ENCODE measurements at places on chromosomes 3 and 15. TPM values are rescaled to one million over a fixed set of nuclear protein-coding genes. Genes with fewer than 3 reads are reported as not detected.

DNA sequence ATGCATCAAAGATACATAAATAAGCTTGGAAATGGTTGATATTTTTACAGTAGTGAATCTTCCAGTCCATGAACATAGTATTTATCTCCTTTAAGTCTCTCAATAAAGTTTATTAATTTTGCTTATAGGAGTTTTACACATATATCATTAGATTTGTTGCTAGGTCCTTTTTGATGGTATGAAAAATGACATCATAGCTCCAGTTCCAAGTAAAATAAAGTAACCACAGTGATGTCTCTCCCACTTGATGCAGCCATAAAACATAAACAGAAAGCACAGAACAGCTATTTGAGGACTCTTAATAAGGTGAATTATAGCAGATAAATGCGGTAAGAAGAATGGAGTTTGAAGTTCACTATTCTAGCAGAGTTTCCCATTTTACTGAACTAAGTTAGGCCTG, 20.8 kb downstream of the DMXL2 start:
- DNase-seq = no peak

DNA sequence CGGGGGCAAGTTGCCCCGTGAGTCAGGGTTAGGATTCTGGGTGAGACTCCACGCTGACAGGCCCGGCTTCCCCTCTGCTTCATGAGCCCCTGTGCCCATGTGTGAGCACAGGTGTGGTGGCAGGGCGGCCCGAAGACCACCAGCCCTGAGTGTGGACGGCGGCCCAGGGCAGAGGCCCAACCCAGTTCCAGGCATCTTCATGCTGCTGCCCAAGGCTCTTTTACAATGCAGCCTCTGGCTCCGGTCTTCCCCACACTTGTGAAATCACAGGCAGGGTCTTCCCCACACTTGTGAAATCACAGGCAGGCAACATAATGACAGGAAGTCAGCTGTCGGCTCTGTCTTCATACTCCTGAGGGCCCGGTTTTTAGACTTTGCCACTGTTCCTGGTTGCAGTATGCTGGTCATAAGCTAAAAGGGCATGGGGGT, 78.8 kb downstream of the AAGAB start:
- peak; percentile 35 for DNase-seq

Gene SCN5A
- polyA plus RNA-seq = 0.67 TPM

Gene MUC20
- 1.5 TPM for polyA plus RNA-seq

DNA sequence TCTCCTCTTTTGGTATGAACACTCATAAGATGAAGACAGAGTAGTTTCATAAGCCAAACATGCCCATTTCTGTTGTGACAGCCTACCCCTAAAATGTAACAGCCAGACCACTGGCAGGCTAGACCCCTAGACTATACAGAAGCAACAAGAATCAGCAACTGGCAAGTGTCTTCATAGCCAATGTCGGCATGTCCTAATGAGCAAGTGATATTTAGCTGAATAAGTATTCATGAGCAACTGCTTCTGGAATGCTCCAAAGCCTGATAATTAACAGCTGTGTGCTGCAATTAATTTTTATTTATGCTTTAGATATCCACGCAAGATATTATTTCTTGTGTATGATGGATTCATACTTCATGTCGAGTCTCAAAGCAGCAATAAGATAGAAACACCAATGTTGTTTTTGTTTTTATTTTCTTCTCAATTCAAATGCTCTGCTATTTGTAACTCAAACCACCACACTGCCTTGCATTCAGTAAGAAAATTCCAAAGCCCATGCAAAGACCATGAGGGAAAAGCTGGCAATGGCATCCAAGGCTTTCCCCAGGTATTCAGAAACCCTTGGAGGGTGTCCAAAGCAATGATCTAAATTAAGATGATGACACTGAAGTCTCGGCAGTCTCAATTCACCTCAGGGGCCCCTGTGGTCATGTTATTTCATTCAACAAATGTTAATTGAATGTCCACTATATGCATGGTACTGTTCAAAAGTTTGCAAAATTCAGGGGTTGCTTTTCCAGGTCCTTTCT, 167.7 kb upstream of the NECTIN3 start:
- no peak for DNase-seq

DNA sequence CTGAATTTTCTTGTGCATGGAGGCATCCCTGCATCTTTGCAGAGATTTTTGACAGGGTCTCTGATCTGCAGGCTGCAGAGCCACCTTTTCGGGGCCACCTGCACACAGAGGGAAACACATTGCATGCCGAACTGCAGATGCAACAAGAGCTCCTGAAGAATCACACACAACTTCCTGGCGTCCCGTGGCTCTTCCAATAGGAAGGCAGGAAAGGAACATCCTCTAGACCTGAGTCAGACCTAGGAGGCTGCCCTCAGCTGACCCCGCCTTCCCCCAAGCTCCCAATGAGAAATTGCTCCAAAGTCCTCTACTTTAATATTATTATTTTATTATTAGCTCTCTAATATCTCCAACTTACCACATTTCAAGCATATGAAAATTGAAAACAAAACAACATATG, 213.2 kb upstream of the ARRDC4 start:
- DNase-seq = no peak

DNA sequence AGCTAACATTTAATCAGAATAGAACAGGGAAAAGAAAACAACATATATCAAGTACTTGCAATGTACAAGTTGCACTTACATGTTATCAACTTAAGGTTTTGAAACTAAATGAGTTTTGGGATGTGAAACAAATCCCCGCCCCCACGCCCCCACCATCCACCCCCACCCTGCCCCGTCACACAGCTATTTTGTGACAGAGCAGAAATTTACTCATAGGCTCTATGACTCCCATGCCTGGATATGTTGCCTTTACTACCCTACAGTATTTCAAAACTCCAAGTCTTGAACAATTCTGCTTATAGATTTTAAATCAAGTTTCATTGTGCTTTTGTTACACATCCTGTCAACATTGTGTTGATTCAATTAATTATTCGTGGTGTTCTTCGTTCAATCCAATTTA, 18.1 kb upstream of the IL1RAP start:
- no peak for DNase-seq

DNA sequence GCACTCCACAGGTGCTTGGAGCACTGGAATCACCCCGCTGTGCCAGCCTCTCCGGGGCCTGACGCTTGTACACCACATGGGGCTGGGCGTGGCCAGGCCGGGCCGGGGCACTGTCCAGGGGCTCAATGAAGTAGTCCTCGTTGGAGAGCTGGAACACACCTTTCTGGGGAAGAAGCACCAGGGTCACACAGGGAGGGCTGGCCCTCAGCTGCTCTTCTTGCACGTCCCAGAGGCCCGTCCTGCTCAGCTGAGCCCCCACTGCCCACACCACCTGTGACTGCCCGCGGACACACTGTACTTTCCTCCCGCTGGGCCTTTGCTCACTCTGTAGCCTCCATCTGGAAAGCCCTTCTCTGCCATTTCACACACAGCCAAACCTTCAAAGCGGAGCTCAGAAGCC, 13.3 kb downstream of the ADAMTS7 start:
- DNase-seq = no peak

Gene CPA3
- polyA plus RNA-seq = 22.2 TPM

Gene ZNF148
- polyA plus RNA-seq = 19.1 TPM

Gene CCDC32
- 32.0 TPM for polyA plus RNA-seq

DNA sequence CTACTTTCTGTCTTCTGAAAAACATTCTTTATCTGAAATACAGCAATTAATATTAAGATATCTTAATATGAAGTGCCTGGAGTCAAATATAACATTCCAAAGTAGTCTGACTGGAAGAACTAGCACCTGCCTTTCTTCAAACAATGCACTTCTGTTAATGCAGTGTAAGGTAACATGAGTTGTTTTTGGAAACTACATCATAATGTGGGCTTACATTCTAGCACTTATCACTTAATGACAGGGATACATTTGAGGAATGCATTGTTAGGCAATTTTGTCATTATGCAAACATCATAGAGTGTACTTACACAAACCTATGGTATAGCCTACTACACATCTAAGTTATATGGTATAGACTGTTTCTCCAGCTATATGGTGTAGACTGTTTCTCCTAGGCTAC, 49.2 kb downstream of the SLC15A2 start:
- no peak for DNase-seq

GRCh38 chr3:73556520-73557372, 68.0 kb downstream of the PDZRN3 start:
- DNase-seq = no peak

GRCh38 chr15:88792342-88793282, 10.6 kb upstream of the ACAN start:
- DNase-seq = no peak

- DNase-seq = no peak
These were observed 63.3 kb downstream of the DOCK3 start for GRCh38 chr3:50737906-50738598.

Gene DAPK2
- polyA plus RNA-seq = 2.5 TPM
